ENCODE measurements at places on chromosomes 7 and 10. TPM values are rescaled to one million over a fixed set of nuclear protein-coding genes. Genes with fewer than 3 reads are reported as not detected.

Gene C1GALT1
- total RNA-seq = 26.5 TPM

Gene SKIDA1
- 0.99 TPM for total RNA-seq

Gene GLI3
- 6.9 TPM for total RNA-seq

Gene RBP4
- total RNA-seq = 0.44 TPM

Gene GALNT17
- total RNA-seq = not detected

Gene FAM25C
- not detected for total RNA-seq

Gene SPDYE2
- total RNA-seq = not detected

Gene MUC3A
- not detected for total RNA-seq

Gene TET1
- 4.7 TPM for total RNA-seq

Gene CUBN
- total RNA-seq = 3.3 TPM

Gene PRKG1
- 50.4 TPM for total RNA-seq

Gene AUTS2
- 5.1 TPM for total RNA-seq

Gene ATP6V0E2
- 26.6 TPM for total RNA-seq

Gene TMEM130
- 0.44 TPM for total RNA-seq

Gene NKX2-3
- total RNA-seq = not detected
